ENCODE measurements at places on chromosomes 7 and 10.

DNA sequence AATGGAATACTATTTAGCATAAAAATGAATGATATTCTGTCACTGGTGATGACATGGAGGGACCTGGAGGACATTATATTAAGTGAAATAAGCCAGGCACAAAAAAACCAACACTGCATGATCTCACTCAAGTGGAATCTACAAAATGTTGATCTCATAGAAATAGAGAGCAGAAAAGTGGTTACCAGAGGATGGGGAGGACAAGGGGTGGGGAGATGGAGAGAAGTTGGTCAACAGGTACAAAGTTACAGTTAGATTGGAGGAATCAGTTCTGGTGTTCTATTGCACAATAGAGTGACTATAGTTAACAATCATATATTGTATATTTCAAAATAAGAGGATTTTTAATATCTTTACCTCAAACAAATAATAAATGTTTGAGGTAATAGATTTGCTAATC lies 24.7 kb upstream of the SLC18A3 start:
- no peak for DNase-seq

- no peak for DNase-seq
Observed at GRCh38 chr10:110717781-110718589, 73.8 kb downstream of the RBM20 start.

- no peak for DNase-seq
Observed at GRCh38 chr10:29619241-29619669, 15.5 kb downstream of the SVIL start.

DNA sequence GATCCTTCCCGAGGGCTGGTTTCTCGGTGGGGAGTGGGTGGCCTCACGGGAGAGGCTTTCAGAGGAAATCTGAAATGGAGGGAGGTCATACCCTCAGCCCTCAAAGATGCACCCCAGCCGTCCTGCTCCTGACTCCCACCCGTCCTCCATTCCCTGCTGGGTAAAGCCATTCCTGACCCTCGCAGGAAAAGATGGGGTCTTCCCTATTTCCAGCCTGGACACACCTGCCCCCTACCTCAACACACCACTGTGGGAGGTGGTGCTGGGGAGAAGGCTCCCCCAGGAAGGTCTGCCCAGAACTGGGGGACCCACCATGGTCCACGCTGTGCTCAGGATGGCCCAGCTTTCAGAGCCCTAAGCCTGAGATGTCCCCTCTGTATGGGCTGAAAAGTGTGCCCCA lies 86.9 kb downstream of the CHST15 start:
- no peak for DNase-seq

Measured in COR-L47 (cell line).